ENCODE measurements at places on chromosomes 6 and 20.
A peak's percentile ranks its signal among the peaks of the same experiment; 100 is the strongest.

DNA sequence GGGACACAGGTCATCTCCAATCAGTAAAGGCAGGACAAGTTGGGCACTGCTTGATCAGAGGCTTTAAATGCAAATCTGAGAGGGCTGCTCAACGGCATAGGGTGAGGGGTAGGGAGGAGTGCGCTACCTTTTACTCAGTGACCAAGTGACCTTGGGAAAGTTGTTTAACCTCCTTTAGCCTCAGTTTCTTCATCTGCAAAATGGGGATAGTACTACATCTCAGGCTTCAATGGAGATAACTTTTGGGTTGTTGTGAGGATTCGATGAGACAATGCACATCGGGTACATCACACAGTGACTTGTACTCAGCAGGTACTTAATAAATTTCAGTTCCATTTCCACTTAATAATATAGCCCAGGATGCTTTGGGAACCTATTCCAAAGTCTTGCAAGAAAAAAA is 22.6 kb downstream of the MDGA1 start:
- no peak for DNase-seq

DNA sequence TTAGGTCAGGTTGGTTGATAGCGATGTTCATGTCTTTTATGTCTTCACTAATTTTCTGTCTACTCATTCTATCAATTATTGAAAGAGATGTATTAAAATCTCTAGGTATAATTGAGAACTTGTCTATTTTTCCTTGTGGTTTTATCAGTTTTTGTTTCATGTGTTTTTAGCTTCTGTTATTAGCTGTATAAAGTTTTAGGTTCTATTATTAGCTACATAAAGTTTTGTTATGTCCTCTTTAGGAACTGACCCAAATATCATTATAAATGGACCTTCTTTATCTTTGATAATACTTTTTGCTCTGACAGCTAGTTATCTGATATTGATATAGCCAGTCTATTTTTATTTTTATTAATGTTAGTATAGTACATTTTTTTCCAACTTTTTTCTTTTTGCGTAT is 92.4 kb upstream of the TMEM170B start:
- no peak for DNase-seq

DNA sequence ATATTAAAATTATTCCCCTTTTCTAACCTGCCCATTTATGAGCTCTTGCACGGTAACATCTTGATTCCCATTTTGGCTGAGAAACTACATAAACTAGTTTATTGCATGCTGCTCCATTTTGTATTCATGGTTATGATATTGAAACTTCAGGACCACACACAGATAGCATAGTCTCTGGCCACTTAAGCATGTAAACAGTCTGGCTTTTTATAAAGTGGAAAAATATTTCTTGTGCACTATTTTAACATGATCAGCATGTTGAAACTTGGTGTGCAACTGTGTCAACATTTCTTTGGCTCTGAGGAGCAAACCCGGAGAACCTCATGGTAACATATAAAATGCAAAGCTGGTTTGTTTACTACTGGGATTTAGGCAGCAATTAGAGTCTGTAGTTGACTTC is 70.7 kb downstream of the SLX4IP start:
- DNase-seq: no peak

- DNase-seq: no peak
Observed at GRCh38 chr20:45765307-45765875, 26.3 kb downstream of the WFDC3 start.

GRCh38 chr6:118639054-118639964 is 12.1 kb downstream of the CEP85L start:
- DNase-seq: peak; percentile 27

GRCh38 chr6:161363286-161363685 is 89.4 kb upstream of the AGPAT4 start:
- DNase-seq: no peak

DNA sequence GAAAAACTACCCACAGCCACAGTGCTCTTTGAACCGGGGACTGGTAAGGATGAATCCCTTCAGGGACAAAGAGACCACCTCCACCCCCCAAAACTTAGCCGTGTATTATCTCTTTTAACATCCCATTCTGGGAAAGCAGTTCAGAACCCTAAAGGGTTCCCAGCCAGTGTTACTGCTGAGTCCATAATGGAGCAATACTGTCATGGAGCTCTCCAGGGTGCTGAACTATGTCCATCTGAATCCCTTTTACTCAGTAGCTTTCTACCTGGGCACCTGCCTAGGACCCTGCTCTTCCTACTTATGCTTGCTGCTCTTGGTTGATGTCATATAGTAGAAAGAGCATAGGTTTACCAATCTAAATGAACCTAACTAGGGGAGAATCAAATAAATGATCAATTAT is 22.3 kb upstream of the SAYSD1 start:
- peak; percentile 44 for DNase-seq

- no peak for DNase-seq
Observed at GRCh38 chr6:153668758-153669157, 370.3 kb upstream of the OPRM1 start.

GRCh38 chr6:156082012-156082411 is 626.4 kb upstream of the NOX3 start:
- DNase-seq: no peak

DNA sequence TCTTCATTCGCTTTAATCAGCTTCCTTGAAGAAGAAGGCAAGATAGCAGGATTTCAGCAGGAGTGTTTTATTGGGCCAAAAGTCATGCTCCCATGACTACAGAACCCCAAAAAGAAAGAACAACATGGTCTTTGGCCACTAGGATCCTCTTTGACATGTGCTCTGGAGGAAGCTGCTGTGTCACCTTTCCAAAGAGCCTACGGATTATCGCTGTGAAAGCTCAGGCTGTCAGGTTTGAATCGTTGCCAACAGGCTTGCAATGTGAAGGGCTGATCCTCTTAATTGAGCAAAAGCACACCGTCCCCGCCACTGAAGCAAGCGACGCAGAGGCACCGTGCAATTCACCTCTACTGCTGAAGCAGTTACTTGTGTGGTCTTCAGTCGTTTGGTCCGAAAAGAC is 29.0 kb downstream of the MYLIP start:
- DNase-seq: no peak

- DNase-seq: no peak
Observed at GRCh38 chr6:47019941-47020340, 22.2 kb downstream of the ADGRF1 start.

DNA sequence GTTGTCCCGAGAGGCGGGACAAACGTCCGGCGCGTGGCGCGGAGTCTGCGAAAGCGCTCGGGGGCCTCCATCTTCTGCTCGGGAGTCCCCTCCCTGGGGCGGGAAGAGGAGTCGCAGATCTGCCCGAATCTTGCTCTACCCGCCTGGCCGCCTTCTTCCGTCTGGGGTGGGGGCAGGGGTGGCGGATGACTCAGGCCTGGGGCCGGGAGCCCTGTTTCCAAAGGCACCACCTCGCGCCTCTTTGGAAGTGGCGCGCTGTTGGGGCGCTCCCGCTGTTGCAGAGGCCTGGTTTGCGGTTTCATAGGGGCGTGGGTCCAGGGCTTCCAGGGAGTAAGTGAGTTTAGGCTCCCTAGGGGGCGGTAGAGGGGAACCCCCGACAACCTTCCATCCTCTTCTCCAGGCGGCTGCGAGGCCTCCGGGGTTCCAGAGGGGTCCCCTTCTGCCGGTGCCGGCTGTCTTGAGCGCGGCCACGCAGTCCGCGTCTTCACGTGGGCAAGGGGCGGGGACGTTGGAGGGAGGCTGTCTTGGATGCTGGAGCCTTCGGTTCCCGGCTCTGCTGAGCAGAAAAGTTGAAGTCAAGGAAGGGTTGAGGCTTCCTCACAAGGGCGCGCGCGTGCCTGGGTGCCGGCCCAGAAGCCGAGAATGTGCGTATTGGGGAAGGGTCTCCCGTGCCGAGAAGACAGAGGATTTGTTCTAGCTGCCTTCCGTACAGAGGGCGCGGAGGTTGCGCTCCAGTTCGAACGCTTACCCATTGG is 2.6 kb upstream of the TFAP2C start:
- no peak for DNase-seq

GRCh38 chr20:16107172-16107870 is 465.9 kb downstream of the KIF16B start:
- no peak for DNase-seq

- no peak for DNase-seq
Observed at GRCh38 chr20:676967-677366, 1.4 kb upstream of the SCRT2 start.

GRCh38 chr20:2137552-2138201 is 36.0 kb downstream of the STK35 start:
- DNase-seq: no peak

DNA sequence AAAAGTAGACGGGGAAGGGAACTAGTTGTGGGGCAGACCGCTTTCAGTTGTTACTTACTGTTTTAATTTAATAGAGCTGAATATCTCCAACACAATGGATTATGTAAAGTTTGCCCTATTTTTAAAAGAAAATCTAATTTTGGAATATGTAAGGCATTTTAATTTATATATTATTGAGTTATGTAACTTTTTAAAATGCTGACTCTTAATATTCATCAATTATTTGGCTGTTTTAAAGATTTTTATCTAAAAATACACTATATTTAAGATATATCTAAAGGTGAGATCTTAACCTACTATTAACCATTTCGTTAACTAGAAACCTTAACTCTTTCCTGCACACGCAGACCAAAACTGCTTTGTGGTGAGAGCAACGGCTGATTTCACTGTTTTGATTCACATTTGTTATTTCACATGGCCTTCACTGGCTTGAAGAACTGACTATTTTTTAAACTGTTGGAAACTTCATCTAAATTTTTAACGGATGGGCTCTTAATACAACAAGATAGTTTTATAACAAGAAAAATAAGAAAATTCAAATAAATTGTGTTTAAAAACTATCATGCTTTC is 87.9 kb downstream of the HUS1B start:
- peak; percentile 30 for DNase-seq

GRCh38 chr6:155943635-155944034 is 488.0 kb upstream of the NOX3 start:
- no peak for DNase-seq

DNA sequence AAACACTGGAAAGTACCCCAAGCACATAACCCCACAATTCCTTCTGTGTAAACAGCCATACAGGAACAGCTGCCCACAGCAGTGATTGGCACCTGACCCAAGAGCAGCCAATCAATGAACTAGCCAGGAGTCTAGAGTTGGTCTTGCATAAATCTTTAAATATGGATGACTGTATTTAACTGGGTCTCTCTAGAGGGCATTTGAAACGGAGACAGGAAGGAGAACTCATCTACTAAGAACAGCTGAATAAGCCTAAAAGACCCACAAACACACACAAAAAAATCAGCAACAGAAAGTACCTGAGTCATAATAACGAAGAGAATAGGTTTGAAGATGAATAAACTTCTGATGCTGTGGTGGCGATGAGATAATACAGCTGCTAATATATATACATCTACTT is 49.0 kb upstream of the ASF1A start:
- DNase-seq: peak; percentile 72

DNA sequence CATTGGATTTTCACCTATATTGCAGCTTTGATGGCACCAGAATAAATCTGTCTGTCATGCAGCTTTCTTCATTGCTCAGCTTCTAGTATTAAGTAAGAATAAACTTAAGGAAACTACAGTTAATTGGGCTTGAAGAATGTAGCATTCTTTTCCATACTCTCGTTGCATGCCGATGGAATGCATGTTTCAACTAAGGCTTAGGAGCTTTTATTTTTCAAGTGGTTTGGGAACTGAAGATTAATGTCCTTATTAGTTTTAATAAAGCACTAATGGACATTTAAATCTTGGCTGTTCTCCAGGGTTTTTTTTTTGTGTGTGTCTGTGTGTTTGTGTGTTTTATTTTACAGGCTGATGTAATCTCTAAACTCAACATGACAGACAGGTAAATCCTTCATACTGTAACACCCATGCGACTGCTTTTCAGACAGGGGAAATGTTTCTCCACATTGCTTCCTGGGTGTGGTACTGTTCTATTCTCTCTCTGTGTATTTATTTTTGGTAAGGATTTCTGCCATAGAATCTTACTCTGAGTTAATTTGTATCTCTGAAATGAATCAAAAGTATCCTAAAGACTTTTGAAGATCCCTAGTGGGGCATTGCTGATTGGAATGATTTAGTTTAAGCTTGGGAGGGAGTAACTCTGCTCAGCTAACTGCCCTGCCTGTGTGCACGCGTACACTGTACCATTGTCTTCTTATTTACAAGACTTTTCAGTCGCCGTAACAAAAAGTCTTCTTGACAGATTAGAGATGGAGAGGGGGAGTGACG is 38.0 kb downstream of the SLC9A8 start:
- DNase-seq: no peak

GRCh38 chr6:112373866-112374520 is 26.9 kb downstream of the RFPL4B start:
- no peak for DNase-seq

GRCh38 chr6:6699741-6700367 is 111.3 kb downstream of the LY86 start:
- DNase-seq: no peak

GRCh38 chr6:132390017-132390416 is 11.3 kb downstream of the MOXD1 start:
- peak; percentile 18 for DNase-seq

DNA sequence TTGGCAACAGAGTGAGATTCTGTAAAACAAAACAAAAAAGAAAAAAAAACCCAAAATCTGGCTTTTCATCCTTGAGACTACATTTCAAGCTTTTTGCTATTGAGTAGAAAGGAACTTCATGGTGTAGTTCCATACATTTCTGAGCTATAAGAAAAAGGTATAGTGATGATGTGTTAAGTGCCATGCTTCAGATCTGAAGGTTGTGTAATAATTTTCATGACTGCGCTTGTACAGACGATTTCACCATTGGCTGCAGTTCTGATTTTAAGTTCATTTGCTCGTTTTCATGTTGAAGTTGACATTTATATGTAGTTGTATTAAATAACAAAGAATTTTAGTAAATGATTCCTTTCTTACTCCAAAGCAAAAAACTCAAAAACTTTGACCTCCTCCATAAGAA is 247.6 kb downstream of the ARID1B start:
- DNase-seq: no peak

DNA sequence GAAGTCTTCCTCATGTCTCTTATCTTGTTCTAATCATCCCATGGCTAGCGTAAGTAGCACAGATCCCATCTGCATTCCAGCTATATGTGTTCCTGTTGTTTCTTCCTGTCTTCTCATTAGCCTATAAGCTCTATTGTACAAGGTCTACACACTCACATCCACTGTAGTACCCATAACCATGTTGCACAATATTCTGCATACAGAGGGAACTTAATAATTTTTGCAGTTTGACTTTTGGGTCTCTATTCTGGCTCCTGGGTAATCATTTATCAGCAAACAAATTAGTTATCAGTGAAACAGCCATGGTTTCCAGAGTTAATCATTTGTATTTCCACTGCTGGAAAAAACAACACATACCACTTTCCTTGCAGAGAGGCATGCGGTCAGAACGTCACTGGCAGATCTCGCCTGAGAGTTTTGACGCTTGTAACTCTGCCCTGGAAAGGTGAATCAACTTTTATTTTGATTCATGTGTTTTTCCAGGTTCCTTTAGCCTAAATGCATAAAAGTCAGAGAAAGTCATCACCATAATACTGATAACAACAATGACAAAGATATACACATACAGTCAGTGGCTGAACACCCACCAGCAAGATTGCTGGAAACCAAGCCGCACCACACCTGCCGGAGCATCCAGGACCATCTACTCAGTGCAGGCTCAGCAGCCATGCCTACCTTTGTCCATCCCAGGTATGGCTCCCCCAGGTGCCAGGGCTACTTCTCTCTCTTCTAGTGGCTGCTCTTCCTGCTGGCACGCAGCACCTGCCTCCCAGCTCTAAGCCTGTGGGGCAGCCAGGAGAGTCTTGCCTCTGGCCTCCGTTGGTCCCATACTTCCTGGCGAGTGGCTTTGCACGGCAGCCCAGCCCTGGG is 158.2 kb downstream of the QRSL1 start:
- DNase-seq: no peak

GRCh38 chr6:106512968-106513574 is 116.2 kb downstream of the RTN4IP1 start:
- no peak for DNase-seq
